ENCODE measurements at places on chromosomes 3 and 15.

DNA sequence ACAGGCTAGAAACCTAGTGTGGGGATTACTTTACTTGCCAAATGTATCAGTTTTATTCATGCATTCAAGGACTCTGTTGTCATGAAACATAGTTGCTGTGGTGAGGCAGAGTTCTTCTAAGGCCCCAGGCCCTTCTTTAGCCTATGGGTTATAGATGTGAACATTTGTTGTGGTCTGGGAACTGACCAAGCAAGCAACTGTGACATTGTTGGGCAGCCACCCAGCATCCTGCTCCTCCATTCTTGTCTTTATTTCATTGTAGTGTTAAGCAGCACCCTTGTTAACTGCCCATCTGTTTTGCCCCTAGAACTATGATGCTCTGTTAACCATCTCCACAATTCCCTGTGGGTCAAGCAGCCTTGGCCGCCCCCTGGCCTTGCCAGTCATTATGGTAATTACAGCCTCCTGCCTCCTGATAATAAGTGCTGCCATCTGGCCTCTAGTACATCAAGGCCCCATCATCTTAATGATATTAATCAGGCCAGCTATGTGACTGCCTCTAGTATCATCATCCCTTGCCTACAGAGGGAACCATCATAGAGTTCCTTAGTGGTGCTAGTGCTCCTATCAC is 12.2 kb upstream of the IFT57 start:
- DNase-seq: no peak

GRCh38 chr3:124887177-124887931 is at the start of gene ITGB5:
Gene ITGB5 (minus strand): TSS chr3:124887365. CDS start chr3:124887000, 365 bp downstream.
- no peak for DNase-seq

DNA sequence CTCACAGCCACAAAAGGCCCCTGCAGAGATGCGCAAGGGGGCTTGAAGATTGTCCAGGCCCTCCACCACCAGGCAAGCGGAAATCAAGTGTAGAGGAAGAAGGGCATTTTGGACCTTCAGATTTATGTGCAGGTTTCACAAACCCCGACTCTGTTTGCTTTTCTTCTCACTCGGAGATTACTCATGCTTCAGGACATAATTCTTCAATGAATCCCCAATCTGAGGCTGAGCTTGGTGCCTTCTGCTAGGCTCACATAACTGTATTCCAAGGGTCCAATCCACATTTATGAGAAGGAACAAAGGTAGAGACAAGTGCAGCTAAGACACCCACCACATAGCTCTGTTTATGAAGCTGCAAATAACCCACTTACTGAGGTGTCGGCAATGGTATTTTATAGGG is 50.6 kb upstream of the NMNAT3 start:
- DNase-seq: no peak

DNA sequence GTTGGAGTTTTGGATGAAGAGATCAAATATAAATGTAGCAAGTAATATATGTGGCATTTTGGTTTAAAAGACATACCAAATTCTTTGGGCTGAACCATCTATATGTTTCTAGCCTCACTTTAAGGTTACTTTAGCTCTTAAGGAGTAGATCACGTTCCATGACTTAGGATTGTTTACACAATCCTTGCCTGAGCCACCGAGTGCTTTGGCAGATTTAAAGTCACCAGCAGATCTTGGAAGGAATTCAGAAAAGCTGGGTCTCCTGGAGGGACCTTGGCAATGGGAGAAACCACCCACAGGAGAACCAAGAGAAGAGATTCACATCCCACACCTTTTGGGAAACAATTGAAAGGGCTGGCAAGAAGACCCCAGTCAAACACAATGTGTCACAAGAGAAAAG is 54.5 kb downstream of the TM4SF18 start:
- no peak for DNase-seq

DNA sequence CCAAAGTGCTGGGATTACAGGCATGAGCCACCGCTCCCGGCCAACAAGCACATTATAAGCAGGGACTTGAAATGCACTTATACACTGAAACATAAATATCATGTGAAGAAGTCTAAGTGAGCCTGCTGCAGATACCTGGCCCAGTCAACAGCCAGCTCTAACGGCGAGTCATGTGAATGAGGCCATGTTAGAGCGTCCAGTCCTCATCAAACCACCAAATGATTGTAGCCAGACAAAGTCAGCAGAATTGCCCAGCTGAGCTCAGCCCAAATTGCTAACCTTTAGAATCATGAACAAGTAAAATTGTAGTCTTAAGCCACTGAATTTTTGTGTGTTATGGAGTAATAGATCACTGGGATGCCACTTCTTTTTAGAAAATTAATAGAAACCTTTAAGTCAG is 37.8 kb upstream of the UACA start:
- no peak for DNase-seq

- DNase-seq: no peak
Measured at GRCh38 chr3:63654211-63654610, 1.7 kb downstream of the SNTN start.

DNA sequence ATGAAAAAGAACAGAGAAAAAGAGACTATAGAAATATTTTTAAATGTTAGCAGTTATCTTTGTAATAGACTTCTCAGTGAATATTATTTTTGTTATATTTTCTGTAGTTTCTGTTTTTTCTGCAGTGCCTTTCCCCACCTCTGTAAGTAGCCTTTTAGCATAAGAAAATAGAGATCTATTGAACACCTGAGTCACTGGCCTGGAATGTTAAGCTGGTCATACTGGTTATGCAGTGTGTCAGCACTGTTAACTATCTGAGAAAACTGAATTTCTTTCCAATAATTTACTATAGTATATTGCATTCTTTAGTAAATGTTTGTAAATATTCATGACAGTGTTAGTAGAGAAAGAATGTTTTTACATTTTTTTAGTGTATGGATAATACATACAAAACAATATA is 79.8 kb downstream of the NECTIN3 start:
- DNase-seq: no peak

GRCh38 chr3:139737682-139738361 is 60.0 kb upstream of the NMNAT3 start:
- no peak for DNase-seq

DNA sequence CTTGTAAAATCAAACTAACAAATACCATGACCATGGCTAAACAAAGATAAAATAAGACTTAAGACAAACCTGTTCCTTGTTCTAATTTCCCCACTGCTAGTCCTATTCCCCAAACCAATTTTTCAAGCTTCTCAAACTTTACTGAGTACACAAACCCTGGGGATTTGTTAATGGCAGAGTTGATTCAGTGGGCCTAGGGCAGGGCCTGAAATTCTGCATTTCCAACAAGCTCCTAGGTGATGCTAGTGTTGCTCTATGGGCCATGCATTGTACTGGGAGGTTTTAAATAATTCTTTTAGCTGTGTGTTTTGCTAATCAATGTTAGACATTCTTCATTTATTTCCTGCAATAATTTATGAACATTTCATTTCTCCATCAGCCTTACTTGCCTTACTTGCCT is 13.3 kb upstream of the CCR9 start:
- DNase-seq: no peak

DNA sequence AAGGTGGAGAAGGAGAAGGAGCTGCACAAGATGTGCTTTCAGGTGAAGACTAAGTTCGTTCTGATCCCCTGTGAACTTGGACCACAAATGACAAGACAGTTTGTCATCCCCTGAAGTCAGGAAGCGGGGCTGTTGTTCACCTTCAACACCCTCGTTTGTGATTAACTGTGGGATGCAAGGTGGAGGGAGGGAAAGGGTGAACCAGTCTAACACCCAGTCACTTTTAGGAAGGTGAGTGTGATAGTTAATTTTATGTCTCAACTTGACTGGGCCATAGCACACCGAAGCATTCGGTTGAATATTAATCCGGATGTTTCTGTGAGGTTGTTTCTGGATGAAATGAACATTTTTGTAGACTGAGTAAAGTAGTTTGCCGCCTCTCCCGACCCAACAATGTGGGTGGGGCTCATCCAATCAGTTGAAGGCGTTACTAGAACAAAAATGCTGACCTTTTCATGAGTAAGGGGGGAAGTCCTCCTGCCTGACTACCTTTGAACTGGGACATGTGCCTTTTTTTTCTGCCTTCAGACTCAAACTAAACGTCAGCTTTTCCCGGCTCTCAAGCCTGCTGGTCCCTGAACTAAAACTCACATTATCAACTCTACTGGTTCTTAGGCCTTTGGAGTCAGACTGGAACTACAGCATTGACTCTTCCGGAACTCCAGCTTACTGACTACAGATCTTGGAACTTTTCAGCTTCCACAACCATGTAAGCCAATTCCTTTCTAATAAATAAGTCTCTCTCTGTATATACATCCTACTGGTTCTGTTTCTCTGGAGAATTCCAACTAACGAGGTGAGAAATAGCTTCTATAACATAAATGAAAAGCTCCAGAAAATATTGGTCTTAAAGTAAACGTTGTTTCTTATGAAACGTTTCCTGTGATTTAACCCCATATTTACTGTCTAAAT is 264.0 kb upstream of the SLITRK3 start:
- no peak for DNase-seq

- peak; percentile 11 for DNase-seq
Measured at GRCh38 chr3:57557085-57557537, 1.0 kb downstream of the PDE12 start.

DNA sequence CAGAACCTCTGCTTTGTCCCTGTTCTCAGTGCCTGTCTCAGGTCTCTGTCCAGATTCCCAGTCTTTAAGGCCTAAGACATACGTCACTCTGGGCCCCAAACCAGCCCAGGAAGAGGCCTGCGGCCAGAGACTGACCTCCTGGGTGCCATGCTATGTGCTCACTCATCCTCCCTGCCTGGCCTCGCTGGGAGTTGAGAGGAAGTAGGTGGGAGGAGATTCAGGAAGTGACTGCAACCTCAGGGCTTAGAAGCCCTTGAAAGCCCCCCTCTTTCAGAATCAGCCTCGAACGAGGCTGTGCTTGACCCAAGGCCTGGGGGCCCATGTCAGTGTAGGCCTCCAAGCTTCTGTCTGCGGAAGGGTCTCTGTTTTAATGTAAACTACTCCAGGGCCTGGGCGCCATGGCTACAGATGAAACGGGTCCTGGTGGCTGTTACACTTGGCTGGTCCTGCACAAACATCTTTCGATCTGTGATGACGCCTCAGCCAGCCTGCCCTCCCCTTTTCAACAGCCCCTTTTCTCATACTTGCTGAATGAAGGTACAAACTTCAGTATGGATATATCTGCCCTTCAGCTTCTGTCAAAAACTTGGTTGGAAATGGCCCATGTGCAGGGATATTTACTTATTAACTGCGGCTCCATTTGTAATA is 11.7 kb downstream of the RASGRF1 start:
- DNase-seq: no peak

DNA sequence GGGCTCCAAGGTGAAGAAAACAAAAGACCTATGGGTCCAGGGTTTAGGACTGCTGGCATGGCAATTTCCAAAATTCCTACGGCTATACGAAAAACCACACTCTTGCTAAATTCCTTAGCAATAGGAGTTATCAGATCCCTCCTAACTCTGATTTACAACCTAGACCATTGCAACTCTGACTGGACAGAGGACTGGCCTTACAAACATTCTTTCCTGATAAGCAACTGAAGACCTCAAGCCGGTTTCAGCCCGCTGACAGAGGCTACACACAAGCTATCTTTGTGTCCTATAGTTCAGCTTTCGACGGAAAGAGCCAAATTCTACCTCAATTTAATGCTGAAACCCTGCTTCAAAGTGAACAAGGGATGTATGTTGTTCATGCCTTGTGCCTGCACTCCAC is 38.3 kb upstream of the AGBL1 start:
- DNase-seq: no peak

DNA sequence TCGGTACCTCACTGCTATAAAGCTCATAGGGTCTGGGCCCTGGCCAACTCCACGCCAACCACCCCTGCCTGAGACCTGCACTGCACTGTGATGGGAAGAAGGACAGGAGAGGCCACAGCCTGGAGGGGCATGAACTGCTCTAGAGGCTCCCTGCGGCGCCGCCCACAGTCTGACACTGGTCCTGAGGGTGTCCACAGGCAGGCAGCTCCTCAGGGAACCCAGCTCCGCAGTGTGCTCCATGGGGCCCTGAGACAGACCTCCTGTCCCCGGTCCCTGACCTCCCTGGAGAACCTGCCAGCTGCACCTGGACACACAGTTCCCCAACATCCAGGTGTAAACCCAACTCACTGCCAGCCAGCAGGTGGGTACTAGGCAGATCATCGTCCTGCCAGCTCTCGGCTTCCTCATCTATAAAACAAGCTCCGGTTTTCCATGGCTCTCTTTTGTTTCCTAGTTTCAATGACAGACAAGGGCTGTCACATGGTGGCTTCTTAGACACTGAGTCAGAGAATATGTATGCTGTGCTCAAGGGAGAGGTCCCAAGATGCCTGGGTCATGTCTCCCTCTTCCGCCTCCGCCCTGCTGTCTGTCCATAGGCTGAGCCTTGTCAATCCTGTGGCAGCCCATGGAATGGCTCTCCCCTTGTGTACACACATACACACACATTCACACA is 5.1 kb upstream of the HAPLN3 start:
- no peak for DNase-seq

DNA sequence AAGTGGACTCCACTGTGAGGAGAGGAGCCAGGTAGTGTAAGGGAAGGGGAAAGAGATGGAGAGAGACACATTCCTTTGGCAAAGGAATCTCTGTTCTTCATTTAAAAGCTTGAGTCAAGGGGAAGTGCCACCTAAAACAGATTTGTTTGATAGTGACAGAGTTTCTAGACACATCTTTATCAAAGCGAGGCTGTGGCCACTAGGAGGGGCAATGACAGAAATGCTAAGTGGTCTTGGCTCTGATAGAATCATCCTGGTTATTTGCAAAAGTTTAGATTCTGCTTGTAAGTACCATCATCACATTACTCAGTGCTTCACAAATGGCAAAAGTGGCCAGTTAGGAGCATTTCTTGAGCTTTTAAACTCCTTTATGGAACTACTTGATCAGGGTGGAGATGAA is 261.4 kb downstream of the CNTN3 start:
- no peak for DNase-seq

GRCh38 chr3:12041446-12042041 is 37.4 kb downstream of the SYN2 start:
- no peak for DNase-seq

DNA sequence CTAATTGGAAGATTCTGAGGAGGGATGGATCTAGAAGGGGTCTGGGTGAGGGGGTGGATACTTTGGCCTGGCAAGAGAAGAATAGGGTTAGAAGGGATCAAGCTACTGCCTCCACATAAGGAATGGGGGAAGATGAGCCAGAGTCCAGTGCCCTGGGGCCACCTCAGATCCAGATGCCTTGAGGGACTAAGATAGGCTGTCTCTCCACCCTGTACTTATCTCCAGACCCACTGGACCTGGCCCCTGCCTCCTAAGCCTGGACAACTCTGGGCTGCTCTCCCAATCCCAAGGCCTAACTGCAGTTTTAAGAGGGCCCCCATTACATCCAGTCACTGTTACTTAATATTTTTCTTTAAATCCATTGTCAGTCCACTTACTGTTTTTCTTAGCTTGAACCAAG is 2.0 kb downstream of the DVL3 start:
- DNase-seq: no peak

DNA sequence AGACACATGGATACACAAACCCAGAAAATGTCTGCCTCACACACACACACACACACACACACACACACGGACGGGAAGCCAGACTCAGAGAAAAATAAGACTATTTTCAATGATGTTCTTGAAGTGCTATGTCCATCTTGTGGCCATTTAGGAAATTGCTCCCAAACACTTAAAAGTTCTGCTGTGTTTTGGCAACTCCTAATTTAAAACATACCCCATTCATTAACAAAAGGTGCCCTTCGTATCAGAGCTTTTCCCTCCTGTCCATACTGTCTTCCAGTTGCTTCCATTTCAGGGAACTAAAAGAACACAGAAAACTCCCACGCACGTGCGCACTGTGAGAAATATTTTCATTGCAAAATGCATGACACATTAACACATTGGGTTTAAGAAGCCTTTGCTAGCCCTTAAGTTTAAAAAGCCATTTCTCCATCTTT is 44.6 kb downstream of the SLC12A1 start:
- no peak for DNase-seq

- DNase-seq: no peak
Measured at GRCh38 chr3:65666448-65667091, 372.1 kb downstream of the MAGI1 start.

Measured in stimulated activated CD4-positive, alpha-beta T cell treated with anti-CD3 and anti-CD28 coated beads, TNF-alpha, amount 100 ng/mL, for 1 hour (primary cell).